ENCODE measurements at places on chromosomes 4 and X.

DNA sequence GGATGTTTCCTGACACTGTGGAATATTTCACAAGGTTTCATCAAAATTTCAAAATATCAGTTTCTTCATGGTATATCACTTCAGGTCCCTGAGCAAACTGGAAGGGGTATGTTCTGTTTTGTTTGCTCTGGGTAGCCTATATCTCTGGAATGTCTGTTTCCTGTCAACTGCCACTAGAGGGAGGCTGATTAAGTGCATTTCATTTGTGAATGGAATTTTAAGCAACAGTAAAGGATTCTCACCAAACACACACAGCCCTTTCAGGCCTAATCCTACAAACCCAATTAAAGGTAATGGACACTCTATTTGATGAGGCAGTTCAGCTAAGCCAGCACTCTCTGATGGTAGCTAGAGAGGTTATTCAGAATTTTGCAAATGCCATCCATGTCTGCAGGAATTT is 307.1 kb downstream of the TEX13A start:
- H3K27ac ChIP-seq = no peak overlapping the region
- no peak overlapping the region for H3K4me3 ChIP-seq
- DNase-seq = peak; percentile 49
- no peaks in the 10 kb centered on the region for H3K4me1 ChIP-seq
- no peaks in the 10 kb centered on the region for H3K27me3 ChIP-seq

DNA sequence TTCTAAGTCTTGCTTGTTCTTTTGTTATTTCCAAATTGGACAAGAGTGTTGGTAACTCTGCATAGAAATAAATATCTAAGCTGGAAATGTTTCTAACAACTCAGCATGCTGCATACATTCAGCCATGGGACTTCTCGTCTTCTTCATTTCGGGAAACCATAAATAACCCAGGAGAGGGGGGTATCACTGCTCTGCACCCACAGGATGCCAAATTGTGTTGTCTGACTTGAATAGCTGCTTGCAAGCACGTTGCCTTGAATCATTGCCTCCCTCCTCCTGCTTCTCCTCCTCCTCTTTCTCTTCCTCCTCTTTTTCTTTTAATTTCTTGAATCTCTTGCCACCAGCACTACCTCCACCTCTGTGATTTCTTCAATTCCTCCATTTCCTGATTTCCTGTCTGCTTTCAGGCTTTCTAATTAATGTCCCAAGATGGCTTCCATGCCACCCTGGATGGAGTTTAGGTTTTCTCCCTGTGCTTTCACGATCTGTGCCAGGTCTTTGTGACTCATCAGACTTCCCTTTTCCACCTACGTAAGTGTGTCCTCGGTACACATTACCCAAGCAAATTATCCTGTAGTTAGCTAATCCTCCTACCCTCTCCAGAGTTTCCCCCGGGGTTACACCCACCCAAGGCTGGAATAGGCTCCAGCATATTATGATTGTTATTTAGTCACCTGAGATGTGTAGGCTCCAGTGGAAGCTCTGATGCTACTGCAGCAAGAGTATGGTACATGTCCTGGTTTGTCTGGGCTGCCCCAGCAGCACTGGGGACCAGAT is 122.6 kb upstream of the VCX3B start:
- no peaks in the 10 kb centered on the region for H3K27me3 ChIP-seq
- no peaks in the 10 kb centered on the region for H3K36me3 ChIP-seq

- H3K27ac ChIP-seq = peak overlapping the region; percentile 1
- no peak for DNase-seq
- H3K4me3 ChIP-seq = no peak overlapping the region
- peaks cover 9% of the 10 kb centered on the region for H3K4me1 ChIP-seq
Measured at GRCh38 chr4:7949759-7950158, 10.1 kb upstream of the AFAP1 start.

DNA sequence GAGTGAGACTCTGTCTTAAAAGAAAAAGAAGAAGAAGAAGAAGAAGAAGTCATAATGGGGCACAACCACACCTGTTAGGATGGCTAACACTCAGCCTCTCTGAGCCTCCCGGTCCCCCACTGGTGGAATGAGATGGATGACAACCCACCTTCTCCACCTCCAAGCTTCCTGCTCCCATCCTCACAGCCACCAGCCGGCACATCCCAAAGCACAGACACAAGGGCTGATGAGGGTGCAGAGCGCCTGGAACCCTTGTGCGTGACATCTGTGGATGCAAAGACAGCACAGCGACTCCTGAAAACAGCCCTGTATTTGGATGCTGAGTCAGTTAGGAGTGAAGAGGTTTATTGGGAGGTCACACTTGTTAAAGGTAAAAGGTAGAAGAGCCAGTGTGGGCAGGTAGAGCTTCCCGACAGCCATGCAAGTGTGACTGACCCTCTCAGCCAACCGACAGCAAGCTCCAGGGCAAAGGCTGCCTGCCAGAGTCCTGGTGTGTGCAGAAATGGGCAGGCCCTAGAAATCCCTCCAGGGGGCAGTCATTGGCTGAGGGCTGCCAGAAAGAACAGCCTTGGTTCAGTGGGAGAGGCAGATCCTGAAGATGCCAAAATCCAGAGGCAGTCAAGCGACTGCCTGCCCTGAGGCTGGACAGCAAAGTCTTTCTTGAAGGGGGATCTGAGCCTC is 26.6 kb upstream of the MAN2B2 start:
- H3K36me3 ChIP-seq = no peaks in the 10 kb centered on the region
- no peaks in the 10 kb centered on the region for H3K4me1 ChIP-seq
- H3K27me3 ChIP-seq = no peaks in the 10 kb centered on the region
- no peak overlapping the region for H3K4me3 ChIP-seq
- DNase-seq = peak; percentile 81

DNA sequence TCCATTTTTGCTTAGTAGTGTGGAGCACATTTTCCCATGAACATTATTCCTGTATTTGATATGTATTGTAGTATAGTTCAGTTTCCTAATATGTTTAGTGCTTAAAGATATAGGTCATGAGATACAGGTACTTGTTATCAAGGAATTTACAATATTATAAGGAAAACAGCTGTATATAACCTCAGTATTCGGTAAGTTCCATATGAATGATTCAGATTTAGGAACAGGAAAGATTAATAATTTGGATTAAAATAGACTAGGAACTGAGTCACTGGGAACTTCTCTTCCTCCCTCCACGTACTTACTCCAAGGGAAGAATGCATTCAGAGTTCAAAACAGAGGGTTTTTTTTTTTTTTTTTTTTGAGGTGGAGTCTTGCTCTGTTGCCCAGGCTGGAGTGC is 20.0 kb downstream of the DIAPH2 start:
- H3K4me3 ChIP-seq = no peak overlapping the region
- H3K27ac ChIP-seq = no peak overlapping the region
- no peak for DNase-seq
- H3K36me3 ChIP-seq = no peaks in the 10 kb centered on the region
- H3K4me1 ChIP-seq = no peaks in the 10 kb centered on the region

DNA sequence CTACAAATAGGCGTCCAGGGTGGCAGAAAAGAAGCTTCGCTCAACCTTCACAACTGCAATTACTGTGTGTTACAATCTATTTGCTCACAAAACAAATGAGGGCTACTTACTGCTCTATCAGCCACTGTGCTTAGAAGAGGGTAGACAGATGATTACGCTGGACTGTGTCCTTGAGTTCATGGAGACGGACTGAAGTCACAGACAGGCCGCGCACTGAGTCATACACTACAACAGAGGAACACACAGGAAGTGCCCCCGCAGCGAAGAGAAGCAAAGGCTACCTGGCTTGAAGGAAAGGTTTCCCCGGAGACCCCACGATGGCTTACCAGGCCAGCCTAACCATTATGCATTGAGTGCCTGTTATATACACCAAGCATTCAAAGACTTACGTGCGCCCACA is 25.6 kb downstream of the FAT1 start:
- peaks cover 6% of the 10 kb centered on the region for H3K4me1 ChIP-seq
- no peak overlapping the region for H3K27ac ChIP-seq
- no peaks in the 10 kb centered on the region for H3K36me3 ChIP-seq
- DNase-seq = no peak
